ENCODE measurements at places on chromosomes 7 and 10.

GRCh38 chr7:117129521-117129955, 176.2 kb downstream of the ST7 start:
- no peak for DNase-seq

GRCh38 chr10:97320480-97321031, 1.5 kb downstream of the FRAT1 start:
- no peak for DNase-seq

DNA sequence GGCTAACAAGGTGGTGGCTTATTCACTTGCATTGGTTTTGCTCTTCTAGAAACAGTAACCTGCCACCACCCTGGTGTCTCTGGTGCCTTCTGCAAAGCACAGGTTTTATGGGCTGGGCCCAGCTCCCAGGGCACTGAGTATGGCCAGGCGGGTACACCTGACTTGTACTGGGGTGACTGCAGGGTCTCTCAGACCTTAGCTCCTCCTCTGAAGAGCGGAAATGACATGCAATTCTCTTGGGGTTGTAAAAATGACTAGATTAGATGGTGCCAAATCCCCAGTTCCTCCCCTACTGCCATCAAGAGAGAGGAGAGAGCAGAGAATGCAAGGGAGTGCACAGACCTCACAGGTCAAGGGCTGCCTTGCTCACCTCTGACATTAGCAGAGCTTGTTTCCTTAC, 14.7 kb downstream of the ESYT2 start:
- no peak for DNase-seq

DNA sequence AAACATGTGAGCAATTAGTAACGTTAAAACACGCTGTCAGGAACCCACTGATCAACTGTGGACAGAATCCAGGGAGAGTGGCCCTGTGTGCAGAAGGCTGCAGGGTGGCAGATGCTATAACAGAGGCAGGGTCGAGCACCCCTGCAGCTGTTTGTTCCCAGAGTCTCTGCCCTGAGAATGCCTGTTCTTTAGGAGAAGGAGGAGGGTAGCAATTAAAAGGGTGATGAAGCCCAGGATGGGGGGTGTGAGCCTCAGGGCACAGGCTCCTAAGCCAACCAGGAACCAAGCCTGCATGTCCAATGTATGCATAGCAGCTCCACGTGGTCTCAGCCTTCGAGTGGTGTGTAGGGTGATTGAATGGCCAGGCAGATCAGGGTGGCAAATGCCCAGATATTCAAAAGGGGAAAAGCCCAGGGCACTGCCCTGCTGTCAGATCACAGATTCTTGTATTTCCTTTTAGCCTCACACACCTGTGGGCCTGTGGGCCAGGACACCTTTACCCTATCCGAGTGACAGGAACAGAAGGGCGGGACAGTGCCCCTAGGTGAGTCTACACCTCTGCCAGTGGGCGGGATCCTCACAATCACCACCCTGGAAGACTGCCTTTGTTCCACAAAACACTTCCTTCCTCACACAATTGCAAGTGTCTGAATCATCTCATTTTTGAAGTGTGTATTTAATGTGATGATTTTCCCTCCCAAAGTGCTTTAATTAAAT, 7.3 kb downstream of the WDFY4 start:
- DNase-seq: no peak

DNA sequence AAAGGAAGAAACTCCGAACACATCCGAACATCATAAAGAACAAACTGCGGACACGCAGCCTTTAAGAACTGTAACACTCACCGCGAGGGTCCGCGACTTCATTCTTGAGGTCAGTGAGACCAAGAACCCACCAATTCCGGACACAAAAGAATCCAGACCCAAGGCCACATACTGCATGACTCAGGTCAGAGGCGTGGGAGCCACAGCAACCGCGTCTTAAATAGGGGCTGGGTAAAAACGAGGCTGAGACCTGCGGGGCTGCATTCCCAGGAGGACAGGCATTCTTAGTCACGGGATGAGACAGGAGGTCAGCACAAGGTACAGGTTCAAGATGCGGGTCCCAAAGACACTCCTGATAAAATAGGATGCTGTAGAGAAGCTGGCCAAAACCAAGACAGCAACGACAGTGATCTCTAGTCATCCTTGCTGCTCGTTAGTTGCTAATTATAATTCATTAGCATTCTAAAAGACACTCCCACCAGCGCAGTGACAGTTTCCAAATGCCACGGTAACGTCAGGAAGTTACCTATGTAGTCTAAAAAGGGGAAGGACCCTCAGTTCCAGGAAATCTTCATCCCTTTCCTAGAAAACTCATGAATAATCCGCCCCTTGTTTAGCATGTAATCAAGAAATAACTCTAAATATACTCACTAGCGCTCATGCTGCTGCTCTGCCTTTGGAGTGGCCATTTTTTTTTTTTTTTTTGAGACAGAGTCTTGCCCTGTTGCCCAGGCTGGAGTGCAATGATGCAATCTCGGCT, 19.3 kb downstream of the AP5Z1 start:
- DNase-seq: no peak

GRCh38 chr10:52654201-52654600, 118.4 kb downstream of the MBL2 start:
- no peak for DNase-seq

DNA sequence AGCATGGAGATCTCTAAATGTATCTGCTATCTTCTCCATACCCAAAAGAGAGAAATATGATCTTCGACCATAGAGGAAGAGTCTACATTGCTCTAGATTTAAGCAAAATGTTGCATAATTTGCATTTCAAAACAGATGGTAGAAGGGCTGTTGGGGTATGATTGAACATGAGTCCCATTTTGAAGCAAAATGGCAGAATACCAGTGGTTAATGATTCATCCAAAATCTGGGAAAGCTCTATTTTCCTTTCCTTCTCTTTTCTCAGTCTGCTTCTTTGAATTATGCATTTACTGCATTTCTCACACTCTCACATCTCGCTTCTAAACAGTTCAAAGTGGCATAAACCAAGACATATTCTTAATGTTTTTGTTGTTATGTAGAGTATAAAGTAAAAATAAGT, 178.5 kb downstream of the MACC1 start:
- DNase-seq: no peak

DNA sequence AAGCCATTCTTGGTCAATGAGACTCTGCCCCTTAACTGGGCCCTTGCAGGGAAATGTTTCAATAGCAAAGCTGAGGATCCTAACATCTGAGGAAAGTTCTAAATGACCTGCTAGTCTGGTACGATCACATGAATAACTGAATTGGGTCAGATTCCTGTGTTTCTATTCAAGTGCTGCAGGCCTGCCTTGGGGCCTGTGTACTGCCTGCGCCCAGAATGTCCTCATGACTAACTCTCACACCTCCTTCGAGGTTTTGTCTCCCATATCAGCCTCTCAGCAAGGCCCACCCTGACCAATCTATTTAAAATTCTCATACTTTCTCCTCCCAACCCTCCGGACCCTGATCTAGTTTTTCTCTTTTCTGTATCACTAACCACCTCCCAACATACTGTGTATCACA, 4.4 kb downstream of the JAZF1 start:
- no peak for DNase-seq

DNA sequence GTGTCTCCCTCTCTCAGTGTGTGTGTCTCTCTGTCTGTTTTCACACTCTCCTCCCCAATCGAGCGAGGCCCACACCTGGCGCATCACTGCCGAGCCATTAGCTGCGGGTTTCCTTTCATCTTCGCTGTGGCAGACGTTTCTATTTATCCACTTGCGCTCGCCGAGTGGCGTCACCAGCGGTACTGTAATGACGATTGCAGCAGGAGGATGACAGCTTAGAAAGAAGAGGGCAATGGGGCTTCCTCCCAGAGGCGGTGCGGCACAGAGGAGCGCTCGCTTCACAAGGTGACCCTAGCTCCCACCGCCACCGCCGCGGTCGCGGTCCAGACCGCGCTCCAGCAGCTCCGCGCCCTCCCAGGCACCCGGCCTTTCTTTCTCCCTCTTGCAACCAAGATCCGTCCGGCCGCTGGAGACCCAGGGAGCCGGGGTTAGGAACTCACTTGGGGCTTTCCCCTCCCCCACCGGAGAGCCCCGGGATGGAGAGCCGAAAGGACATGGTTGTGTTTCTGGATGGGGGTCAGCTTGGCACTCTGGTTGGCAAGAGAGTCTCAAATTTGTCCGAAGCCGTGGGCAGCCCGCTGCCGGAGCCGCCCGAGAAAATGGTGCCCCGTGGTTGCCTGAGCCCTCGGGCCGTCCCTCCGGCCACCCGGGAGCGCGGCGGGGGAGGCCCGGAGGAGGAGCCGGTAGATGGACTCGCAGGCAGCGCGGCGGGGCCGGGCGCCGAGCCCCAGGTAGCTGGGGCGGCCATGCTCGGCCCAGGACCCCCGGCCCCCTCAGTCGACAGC, at the start of gene EVX1:
Gene EVX1 (plus strand): TSS at position 248 of the 785 bp plus-strand sequence. CDS start 229 bp downstream, at position 477.
- DNase-seq: peak; percentile 21

- DNase-seq: no peak
These were observed 6.3 kb downstream of the ABCC2 start for GRCh38 chr10:99788598-99789256.
